ENCODE measurements at places on chromosomes 16 and 17.

DNA sequence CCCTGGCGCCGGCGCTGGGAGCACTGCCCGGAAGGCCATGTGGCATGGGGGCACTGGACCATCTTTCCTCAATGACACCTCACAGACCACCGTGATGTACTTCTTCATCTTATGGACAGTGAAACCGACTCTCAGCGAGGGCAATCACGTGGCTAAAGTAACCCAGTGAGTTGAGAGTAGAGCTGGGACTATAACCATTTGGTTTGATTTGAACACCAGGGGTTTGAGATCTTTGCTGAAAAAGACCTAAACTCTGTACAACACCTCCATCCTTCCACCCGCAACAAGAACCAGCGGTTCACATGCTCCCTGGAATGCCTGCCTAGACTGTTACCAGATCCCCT is 3.3 kb downstream of the ITGA2B start:
- no peak for DNase-seq

DNA sequence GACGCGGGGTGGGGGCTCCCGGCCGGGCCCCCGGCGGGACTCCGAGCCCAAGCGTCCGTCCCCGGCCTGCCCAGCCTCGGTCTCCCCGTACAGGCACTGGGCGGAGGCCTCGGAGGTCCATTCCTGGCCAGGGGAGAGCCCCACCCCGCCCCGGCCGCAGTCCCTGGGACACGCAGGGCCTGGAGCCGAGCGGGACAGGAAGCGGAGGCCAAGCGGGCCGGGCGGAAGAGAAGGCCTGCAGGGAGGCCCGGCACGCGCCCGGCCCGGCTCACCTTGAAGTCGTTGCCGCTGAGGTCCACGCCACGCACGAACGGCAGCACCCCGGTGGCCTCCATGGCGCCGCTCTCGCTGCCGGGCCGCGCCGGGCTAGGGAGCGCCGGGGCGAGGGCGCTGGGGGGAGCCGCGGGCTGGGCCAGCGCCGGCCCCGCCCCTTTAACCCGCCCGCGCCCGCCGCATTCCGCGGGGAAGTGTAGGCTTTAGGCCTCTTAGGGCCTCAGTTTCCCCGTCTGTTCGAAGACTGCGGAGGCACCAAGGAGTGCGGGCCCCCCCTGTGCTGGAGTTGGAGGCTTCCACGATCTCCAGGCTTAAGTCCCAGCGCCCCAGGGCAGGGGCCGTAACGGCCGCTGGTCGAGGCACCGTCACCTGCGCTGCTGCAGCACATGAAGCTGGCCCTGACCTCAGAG is at the start of gene FLII:
TSS of gene FLII (minus strand) at position 383 of the 683 bp plus-strand sequence. CDS start at position 335, 48 bp downstream.
- no peak for DNase-seq

DNA sequence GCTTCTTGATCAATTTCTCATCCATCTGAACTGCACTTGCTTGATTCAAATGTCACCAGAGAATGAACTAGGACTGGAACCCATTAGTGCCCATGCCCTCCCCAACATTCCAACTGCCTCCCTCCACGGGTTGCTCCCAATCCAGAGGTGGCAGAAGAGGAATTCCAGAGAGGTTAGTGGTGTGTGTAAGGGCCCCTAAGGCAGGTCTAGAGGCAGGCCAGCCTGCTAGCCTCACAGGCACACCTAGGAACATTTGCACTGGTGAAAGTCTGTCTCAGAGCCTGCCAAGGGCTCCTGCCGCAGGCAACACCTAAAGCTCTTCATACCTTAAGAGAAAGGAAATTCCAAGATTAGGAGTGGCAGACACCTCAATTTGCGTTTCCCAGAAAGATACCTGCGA is 21.2 kb upstream of the CMTM4 start:
- no peak for DNase-seq

DNA sequence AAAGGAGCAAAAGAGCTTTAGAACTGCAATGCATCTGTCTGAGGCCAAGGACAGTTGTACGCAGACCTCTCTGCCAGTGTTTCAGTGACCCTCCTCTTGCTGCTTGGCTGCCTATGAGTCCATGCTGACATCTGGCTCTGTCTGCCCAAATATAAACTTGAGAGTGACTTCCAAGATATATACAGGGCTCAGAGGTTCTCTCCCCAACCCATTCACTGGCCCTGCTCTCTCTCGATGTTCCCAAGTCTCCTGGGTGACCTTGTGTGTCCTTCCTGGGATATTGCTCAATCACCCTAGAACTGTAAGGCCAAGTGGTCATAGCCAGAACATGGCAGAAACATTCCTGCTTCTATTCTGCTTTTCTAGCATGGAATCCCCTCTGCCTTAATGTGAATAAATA is 716.3 kb downstream of the WWOX start:
- no peak for DNase-seq

Measured in NCI-H2107 (cell line).